ENCODE measurements at places on chromosomes 5 and 9.

- H3K27ac ChIP-seq = no peak overlapping the region
- no peak overlapping the region for H3K4me3 ChIP-seq
- DNase-seq = no peak
- H3K4me1 ChIP-seq = no peaks in the 10 kb centered on the region
- no peaks in the 10 kb centered on the region for H3K36me3 ChIP-seq
Observed at GRCh38 chr9:7298123-7298522, 501.5 kb downstream of the DMAC1 start.

GRCh38 chr5:166649676-166650075, 1641.8 kb upstream of the WWC1 start:
- no peak overlapping the region for H3K27ac ChIP-seq
- no peak for DNase-seq
- H3K4me3 ChIP-seq = no peak overlapping the region
- H3K4me1 ChIP-seq = no peaks in the 10 kb centered on the region
- H3K36me3 ChIP-seq = no peaks in the 10 kb centered on the region

DNA sequence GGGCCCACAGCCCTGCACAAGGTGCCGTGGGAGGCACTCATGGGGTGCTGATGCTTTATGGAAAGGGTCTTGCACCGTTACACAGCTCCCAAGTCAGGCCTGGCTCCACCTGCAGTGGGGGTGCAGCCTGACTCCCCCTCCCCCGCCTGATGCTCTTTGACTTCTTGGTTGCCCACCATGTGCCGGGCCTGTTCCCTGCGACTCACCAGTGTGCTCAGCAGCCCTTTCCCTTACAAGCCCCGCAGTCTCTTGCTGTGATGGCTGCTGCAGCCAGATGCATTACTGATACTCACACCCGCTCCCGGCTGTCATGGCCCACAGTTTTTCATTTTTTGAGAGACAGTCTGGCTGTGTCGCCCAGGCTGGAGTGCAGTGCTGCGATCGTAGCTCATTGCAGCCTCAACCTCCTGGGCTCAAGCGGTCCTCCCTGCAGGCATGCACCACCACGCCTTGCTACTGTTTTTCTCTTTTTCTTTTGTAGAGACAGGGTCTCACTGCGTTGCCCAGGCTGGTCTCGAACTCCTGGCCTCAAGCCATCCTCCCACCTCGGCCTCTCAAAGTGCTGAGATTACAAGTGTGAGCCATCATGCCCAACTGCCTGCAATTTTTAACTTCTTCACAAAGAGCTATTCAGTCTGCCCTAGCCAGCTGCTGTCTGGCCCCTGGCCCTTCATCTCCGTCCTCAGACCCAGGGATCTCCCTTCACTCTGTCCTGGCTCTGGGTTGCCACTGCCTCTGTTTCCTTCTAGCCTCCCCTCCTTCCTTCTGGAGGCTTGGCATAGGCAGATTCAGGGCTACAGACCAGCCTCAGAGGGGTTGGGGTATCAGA, 109.5 kb downstream of the RXRA start:
- H3K27me3 ChIP-seq = no peaks in the 10 kb centered on the region
- no peak overlapping the region for H3K27ac ChIP-seq
- H3K4me3 ChIP-seq = no peak overlapping the region
- H3K4me1 ChIP-seq = peaks cover 27% of the 10 kb centered on the region
- DNase-seq = no peak

DNA sequence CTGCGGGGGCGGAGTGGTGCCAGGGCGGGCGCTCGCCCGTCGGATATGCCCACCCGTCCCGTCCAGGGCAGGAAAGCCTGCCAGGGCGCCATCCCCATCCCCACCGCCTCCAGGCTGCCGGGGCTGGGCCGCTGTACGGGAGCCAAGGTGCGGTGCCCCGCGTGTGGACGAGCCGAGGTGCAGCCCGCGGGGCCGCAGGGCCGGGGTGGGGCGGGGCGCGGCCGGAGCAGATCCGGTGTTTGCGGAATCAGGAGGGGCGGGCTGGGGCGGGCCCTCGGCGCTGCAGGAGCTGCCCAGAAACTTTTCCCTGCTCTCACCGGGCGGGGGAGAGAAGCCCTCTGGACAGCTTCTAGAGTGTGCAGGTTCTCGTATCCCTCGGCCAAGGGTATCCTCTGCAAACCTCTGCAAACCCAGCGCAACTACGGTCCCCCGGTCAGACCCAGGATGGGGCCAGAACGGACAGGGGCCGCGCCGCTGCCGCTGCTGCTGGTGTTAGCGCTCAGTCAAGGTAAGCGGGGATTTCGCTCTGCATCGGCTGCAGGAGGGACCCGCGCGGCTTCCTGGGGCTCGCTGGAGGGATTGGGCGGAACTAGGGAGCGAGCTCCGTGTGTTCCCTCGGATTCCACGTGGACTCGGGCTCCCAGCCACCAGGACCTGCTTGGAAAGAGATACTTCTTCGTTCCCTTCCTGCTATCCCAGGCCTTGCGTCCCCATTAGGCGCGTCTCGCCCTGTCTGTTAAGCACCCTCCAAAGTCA, at the start of gene ITGA2:
TSS of gene ITGA2 (plus strand) at position 328 of the 756 bp plus-strand sequence. CDS start at position 445, 117 bp downstream.
- DNase-seq = peak; percentile 45
- H3K27ac ChIP-seq = no peak within 1 kb of the TSS
- H3K27me3 ChIP-seq = peaks cover 21% of the 10 kb centered on the region
- no peaks in the 10 kb centered on the region for H3K4me1 ChIP-seq
- H3K4me3 ChIP-seq = peak within 1 kb of the TSS; percentile 30

DNA sequence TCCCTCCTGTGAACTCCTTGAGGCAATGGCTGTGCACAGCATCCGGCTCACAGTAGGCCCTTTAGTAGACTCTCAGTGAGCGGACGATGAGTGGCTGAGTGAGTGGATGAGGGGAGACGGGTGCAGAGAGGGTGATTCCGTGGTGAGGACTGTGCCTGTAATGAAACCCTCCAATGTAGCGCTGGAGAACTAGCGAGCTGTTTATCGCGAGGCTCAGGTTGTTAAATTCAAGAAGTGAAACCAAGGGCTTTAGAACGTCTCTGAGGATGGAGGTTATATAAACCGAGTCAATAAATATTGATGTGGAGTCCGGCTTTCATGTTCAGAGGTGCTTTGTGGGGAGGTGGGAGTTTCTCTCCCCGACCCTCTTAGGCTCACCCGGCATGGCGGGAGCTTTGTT, 53.2 kb downstream of the NSG2 start:
- H3K27ac ChIP-seq = no peak overlapping the region
- no peaks in the 10 kb centered on the region for H3K4me1 ChIP-seq
- H3K36me3 ChIP-seq = no peaks in the 10 kb centered on the region
- no peak overlapping the region for H3K4me3 ChIP-seq

DNA sequence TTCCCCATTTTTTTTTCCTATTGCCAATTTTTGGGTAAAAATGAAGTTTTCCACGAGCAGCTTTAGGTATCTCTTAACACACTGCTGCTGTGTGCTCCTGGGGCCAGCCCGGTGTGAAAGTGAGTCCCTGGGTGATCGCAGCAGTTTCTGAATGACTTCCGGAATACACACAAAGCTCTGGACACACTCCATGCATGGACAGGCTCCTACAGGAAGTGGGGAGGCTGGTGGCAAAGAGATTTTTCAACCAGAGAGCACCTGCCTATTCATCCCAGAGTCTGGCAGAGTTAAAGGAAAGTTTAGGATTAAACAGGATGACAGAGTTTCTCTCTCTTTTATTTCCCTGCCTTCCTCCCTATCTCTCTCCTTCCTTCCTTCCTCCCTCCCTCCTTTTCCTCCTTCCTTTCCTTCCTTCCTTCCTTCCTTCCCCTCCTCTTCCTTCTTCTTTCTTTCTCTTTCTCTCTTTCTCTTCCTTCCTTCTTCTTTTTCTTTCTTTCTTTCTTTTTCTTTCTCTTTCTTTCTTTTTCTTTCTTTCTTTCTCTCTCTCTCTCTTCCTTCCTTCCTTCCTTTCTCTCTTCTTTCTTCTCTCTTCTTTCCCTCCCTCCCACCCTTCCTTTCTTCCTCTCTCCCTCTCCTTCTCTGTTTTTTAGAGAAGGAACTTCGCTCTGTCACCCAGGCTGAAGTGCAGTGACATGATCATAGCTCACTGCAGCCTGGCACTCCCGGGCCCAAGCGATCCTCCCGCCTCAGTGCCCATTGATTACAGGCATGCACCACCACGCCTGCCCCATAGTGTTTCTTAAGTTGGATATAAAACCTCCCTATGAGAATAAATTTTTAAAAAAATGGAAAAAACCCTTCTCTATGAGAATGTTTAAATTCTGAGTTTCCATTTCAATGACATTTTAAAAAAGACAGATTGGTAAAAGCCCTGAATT, 38.7 kb upstream of the UBTD2 start:
- H3K4me3 ChIP-seq = no peak overlapping the region
- H3K36me3 ChIP-seq = no peaks in the 10 kb centered on the region
- peaks cover 33% of the 10 kb centered on the region for H3K27me3 ChIP-seq
- H3K27ac ChIP-seq = no peak overlapping the region
- H3K4me1 ChIP-seq = no peaks in the 10 kb centered on the region

GRCh38 chr5:153373130-153373498, 117.4 kb upstream of the GRIA1 start:
- H3K4me3 ChIP-seq = no peak overlapping the region
- H3K27ac ChIP-seq = no peak overlapping the region
- H3K36me3 ChIP-seq = no peaks in the 10 kb centered on the region
- no peaks in the 10 kb centered on the region for H3K4me1 ChIP-seq
- no peak for DNase-seq
